ENCODE measurements at places on chromosomes 5 and 9.

DNA sequence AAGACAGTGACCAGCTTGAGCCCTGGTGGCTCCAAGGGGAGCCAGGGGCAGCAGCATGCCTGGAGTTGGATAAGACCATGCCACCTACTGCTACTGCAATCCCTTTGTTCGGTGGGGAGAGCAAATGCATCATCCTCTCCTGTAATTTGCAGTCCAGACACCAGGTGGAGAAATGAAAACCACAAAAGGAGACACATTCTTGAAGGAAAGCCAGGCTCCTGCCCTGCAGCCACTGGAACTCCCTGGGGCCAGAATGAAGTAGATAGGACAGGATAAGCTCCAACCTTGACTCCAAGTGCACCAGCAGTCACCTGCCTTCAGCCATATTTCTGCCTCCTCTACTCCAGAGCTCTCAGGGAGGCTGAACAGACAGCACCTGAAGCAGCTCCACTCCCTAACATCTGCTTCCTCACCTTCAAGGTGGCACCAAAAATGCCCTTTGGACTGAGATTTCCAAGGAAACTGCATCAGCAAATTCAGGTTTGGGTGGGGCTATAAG is 65.1 kb upstream of the IQGAP2 start:
- DNase-seq, result peak; percentile 17

- DNase-seq, result no peak
Observed at GRCh38 chr9:75228893-75229292, 140.6 kb downstream of the OSTF1 start.

DNA sequence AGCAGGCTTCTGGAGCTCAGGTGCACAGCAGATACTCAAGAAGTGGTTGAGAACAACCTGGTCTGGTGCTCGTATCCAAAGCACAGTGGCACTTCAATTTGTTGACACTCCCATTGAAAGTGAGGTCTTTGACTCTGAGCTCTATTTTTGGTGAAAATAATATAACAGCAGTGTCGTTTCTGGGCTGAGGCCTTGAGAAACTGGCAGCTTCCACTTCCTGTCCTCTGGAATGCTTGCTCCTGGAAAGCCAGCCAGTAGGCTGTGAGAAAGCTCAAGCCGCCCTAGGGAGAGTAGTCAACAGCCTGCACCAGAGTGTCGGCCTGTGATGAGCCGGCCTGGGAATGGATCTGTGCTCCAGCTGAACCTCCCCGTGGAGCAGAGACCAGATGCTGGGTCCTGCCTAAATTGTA is 6.8 kb upstream of the SUSD3 start:
- DNase-seq, result no peak

GRCh38 chr5:173884402-173885053 is 3.6 kb upstream of the CPEB4 start:
- DNase-seq, result no peak

DNA sequence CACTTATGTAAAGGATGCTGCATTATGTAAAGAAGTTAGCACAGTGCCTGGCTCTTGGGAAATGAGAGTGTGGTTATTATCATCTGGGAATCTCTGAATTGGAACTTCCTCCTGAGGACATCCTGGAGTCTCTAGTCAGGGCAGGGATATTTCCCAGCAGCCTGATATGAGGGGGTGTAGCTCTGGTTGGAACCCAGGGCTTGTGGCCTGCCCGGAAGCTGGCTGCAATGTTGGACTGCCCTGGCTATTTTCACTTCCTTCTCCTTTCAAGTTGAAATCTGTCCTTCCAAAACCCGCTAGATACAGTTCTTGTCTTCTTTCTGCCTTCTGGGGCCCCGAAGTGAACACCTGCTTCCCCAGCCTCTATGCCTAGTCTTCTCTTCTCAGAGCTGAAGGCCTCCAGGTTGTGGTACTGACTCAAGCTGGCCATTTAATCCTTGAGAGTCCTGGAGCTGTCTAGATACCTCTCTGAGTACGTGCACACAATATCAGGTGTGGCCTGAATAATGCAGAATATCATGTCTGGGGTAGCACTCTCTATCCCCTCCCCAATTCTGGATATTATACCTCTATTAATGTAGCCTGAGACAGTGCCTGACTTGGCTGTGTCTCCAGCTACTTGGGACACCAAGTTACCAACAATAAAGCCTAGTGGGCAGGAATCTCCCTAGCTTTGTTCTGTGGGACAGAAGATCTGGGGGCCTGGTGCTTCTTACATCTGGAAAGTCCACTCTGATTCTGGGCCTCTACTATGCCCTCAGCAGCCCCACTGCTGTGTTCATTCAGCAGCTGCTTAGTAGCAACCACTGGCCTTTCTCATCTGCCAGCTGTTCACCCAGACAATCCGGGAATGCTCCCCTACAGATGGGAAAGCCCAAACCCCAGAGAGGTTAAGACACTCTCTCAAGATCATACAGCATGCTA is 45.0 kb downstream of the SLC6A7 start:
- DNase-seq, result no peak

- DNase-seq, result no peak
Observed at GRCh38 chr5:134515801-134516200, 9.7 kb upstream of the JADE2 start.

DNA sequence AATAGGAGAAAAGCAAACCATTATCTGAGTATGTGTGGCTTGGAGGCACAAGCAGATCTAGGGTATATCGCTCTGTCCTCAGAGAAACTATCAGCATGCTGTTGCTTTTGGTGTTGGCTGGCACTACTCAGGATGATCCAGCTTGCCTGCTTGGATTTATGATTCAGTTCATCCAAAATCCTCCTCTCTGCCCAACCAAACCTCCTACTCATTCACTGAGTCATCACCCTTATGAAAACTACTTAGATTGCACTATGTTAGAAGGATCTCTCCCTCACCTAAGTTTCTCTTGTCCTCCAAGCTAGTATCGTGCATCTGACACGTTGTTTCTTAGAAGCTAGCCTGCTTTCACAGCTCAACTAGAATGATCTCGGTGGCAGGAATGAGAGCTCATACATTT is 14.2 kb upstream of the ZBED3 start:
- DNase-seq, result no peak

DNA sequence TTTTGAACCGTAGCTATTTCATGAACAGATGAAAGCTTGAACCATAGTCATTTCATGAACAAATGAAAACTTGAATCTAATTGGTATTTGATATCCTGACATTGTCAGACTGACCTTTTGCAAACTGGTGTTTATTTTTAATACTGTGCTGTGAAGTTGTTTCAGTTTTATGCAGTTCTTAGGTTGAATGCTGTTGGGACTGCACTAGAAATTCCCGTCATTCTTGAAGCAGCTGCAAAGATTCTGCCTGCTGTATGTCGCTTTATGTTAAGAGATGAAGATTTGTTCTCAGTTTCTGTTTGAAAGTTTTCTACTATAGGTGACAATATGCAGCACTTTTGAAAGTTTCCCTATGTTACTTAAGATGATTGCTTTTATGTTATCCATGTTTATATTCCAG is 22.5 kb upstream of the FAM120AOS start:
- no peak for DNase-seq

- DNase-seq, result no peak
Observed at GRCh38 chr5:960551-960950, 48.1 kb upstream of the NKD2 start.

DNA sequence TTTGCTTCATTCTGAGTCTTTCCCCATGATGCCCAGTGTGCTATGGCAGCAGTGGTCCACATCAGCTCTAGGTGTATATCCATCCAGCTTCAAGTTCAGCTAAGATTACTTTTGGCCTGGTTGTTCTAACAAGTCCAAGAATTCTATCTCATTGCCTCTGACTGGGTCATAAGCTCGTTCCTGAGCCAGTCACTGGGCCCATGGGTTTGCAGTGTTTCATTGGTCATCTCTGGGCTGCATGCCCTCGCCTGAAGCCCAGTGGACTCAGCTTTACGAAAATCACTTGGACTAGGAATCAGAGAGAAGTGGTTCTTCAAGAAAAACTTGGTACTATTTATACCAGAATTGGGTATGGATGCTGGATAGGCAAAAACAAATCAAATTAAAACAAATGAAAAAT is 16.1 kb upstream of the ARHGAP26 start:
- DNase-seq, result no peak

GRCh38 chr5:83931969-83932368 is 211.3 kb upstream of the HAPLN1 start:
- DNase-seq, result no peak

Measured in GM18507 (cell line).